Right lobe of liver (tissue), 6 donors: ENCODE measurements at places on chromosomes 2 and 18. TPM values are rescaled to one million over a fixed set of nuclear protein-coding genes. Genes with fewer than 3 reads are reported as not detected.

XIRP2 gene
- total RNA-seq, result 0.25 TPM

CSRNP3 gene
- total RNA-seq, result 1.2 TPM

- DNase-seq, result no peak
These were observed 181.8 kb downstream of the GBX2 start for GRCh38 chr2:235986361-235986760.

DNA sequence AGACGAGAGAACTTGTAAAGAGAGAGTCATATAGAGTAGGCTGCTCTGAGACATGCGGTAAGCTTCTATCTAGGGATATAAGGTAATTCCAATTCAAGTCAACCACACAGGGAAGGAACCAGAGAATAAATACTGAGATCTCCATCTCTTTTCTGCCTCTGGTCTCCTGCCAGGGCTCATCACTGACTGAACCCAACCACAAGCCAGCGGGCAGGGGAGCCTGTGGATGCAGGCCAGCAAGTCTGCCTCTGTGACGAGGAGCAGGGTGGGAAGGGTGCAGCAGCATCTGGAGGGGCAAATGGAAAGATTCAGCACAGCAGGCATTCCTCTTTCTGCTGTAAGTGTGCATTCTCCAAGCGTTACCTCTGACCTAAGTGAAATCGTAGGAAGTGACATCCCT, 82.2 kb downstream of the ICOS start:
- DNase-seq, result no peak
